ENCODE measurements at places on chromosomes 11 and 22.

- no peak for DNase-seq
Measured at GRCh38 chr11:111378861-111379601, at the start of gene POU2AF1. Gene POU2AF1 (minus strand): TSS chr11:111379275. CDS start chr11:111379177, 98 bp downstream.

- DNase-seq: no peak
Measured at GRCh38 chr11:65944767-65945166, 513 bp upstream of the TSGA10IP start.

- DNase-seq: peak; percentile 85
Measured at GRCh38 chr11:126146454-126147192, 64.8 kb downstream of the RPUSD4 start.

DNA sequence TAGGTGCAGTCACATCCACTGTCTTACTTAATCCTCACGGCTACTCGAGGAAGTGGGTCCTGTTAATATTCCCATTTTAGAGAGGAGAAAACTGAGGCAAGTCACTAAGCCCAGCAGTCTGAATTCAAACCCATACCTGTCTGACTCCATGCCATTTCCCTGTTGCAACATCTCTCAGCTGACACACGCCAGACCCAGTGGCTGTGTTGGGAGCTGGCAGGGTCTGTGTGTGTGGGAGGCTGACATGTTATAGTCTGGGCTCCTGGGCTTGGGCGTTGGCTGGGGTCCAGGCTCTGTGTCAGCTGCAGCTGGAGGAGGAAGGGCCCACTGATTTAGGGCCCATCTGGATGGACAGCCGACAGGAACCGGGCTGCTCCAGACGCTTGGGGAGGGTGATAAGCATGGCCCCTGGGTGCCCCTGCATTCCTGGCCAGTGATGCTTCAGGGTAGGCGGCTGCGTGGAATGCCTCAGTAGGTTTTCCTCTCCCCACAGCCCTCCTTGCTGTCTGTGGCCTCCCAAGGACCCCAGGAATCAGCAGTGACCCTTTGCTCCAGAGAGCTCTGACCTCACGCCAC is 562.5 kb downstream of the MN1 start:
- DNase-seq: no peak

- peak; percentile 67 for DNase-seq
Measured at GRCh38 chr22:48464246-48464645, 1363.4 kb downstream of the BRD1 start.

DNA sequence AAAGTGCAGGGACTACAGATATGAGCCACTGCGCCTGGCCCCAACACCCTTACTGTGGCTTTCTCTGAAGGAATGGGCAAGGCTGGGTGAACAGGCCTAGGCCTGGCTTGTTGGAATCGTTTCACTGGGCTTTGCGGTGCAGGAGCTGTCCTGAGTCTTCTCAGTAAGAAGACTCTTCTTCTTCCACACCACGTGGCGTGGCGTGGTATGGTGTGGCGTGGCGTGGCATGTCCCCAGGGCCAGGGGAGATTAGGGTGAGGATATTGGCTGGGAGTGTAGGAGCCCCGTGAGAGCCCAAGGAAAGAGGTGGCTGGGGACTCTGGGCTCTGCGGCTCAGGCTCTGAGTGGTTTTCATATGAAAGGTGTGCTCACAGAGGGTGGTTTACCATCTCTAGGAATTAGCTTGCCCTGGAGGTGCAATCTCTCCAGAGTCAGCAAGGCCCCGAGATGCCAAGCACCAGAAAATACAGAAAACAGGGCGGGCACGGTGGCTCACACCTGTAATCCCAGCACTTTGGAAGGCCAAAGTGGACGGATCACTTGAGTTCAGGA is 70.7 kb downstream of the PARVB start:
- no peak for DNase-seq

DNA sequence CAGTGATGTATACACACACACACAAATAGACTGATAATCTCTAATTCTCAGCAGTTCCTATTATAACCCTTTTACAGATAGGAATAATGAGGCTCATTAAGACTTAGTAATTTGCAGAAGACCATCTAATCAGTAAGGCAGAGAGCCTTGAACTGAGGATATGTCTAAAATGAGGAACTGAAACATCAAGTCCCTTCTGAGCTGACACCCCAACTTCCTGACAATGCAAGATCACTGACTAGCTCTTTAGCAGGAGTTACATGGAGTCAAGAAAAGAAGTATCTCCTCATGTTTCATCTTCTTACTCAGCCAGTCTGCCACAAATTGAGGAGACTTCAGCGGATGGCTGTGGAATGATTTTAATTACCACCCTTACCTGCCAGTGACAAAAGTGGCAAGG is 193.0 kb downstream of the MSANTD4 start:
- DNase-seq: no peak

DNA sequence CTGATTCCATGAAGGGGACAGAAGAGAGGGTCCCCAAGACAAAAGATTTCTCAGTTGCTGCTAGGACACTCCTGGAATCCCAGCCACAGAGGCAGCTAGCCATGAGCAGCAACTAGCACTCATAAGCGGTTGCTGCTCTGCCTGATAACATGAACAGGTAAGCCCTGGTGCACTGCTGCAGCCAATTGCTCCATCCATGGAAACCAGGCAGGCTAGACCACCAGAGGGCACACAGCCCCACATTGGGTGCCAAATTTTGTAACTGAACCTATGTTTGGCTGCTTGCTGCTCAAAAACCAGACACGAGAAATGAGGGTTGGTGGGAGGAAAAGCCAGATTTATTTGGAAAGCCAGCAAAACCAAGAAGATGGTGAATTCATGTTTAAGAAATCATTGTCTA is 21.9 kb upstream of the QSER1 start:
- peak; percentile 88 for DNase-seq

All from endodermal cell (in vitro differentiated cells).